Activated CD4-positive, alpha-beta T cell treated with anti-CD3 and anti-CD28 coated beads, Interleukin-2, amount 50 U/mL, for 1 hour (primary cell): ENCODE measurements at places on chromosomes 1 and 21.

- DNase-seq: no peak
These were observed 30.2 kb downstream of the PLA2G4A start for GRCh38 chr1:186858923-186859322.

GRCh38 chr1:21902026-21903012 is 34.8 kb downstream of the HSPG2 start:
- no peak for DNase-seq

DNA sequence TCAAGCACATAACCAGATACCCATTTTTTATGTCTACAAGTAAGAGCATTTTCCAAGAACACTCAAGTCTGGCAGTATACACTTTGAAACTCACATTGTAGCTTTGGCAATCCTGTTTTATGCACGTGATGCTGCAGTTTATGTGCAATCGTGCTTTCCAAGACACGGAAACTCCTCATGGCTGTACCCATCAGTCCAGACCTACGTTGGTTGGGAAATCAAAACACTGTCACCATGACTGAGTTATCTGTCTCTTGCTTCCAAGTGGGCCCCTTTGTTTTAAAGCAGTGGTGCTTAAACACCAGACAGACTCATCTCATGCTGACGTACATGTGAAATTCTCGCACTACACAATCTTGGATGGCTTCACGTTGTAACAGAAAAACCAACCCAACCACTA is 192.8 kb downstream of the LTN1 start:
- no peak for DNase-seq

GRCh38 chr1:232793944-232794343 is 11.3 kb upstream of the MAP10 start:
- no peak for DNase-seq

- no peak for DNase-seq
These were observed 82.6 kb upstream of the PTGFR start for GRCh38 chr1:78408192-78408591.

- no peak for DNase-seq
These were observed 48.4 kb downstream of the HENMT1 start for GRCh38 chr1:108612496-108612895.

DNA sequence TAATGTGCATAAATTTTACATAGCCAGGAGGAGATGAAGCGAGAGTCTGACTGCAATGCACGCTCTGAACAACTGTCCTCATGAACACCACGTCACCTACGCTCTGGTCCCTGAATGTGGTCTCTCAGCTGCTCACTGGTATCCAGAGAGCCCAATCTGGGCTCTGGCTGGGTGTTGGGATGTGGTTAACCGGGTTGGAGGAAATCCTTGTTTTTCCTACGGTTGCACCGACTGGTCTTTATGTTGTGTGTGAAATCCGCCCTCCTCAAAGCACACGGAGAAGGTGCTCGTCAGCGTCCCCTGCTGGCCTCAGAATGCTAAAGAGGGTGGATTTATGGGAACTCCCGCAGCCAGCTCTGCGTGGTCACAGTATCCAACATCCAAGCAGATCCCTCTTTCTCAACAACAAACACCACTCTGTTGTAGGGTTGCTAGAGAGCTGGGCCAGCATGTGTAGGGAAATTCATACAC is 51.8 kb upstream of the FAM89A start:
- peak; percentile 39 for DNase-seq

DNA sequence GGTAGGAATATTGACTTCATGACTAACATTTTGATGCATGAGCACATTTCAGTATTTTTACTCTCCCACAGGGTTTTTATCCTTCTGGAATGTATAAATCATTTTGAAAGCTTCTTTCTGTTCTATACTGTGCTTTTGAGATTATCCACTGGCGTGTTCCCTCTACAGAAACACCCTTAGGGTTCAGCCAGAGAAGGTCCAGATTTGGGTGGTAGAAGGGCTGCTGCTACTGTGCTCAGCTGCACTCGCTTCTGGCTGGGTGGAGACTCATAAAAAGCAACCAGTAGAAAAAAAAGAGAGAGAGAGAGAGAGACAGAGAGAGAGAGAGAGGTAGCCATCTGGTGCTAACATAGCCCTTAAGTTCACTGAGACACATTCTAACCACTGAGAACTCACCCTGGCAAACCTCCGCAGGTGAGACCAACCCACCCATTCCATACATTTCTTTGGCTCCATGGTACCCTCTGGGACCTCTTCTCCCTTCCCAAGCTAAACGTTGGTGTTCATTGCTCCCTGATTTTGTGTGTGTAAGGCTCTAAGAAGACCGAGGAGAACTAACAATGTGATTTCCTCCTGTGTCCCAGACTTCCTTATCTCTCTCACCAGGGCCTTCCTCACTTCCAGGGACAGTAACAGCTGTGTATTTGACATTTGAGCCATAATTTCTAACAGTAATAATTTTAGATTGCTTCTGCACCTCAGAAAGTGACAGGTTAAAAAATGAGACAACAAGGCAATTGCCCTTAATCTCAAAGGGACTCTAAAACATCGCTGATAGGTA is 7.2 kb downstream of the APCS start:
- no peak for DNase-seq

DNA sequence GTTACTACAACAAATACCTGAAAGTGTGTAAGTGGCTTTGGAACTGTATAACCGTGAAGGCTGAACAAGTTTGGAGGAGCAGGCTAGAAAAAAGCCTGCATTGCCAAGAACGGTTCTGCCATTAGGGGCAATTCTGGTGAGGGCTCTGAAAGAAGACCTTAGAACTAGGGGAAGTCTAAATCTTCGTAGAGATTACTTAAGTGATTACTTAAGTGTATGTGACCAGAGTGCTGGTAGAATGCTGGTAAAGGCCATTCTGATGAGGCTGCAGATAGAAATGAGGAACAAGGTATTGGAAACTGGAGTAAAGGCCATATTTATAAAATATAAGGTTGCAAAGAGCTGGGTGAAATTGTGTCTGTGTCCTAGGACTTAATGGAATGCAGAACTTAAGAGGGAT is 158.0 kb downstream of the CLIC6 start:
- no peak for DNase-seq

DNA sequence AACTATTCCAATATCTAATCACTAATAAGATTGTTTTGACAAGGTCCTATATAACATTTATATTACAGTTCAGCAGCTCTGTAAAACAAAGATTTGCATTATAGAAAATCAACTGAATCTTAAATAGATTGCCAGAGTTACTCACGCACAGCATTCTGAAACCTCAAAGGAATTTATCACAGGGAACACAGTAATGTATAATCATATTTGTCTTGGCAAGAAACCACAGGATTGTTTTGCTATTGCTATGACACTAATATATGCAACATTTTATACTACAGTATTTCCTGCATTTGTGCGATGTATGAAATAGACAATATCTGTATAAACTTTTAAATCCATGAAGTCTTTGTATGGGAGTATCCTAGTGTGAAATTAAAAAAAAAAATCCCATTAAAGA is 101.4 kb downstream of the PLPPR5 start:
- no peak for DNase-seq

- DNase-seq: no peak
These were observed at the start of gene PTPN14 for GRCh38 chr1:214551436-214552173. Gene PTPN14, minus strand, starts transcription at chr1:214551602. Its CDS starts 86,799 bp downstream, at chr1:214464803.

GRCh38 chr1:147539122-147539575 is 2.2 kb upstream of the BCL9 start:
- no peak for DNase-seq

DNA sequence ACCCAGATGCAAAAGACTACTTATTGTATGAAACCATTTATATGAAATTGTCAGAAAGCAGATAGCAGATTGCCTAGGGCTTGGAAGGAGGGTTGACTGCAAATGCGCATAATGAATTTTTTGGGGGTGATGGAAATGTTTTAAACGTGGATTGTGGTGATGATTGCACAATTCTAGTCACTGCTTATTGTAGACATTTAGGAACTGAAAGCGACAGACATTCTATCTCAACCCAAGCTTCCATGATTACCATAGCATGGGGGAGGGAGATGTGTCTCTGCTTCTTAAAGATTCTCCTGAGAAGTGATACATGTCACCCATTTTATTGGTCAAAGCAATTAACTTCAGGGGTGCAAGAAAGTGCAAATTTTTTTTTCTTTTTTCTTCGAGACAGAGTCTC is 2.8 kb upstream of the MTF2 start:
- no peak for DNase-seq

DNA sequence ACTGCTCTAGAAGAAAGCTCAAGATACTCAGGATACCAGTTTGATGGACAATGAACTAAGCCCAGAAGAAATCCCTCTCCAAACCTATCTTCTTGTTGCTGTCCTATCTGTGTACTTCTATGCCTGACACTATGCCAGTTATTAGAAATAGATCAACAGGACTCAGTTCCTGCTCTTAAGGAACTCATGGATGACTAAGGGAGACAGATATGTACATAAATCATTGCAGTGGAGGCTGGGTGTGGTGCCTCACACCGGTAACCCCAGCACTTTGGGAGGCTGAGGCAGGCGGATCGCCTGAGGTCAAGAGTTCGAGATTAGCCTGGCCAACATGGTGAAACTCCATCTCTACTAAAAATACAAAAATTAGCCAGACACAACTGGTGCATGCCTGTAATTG is 42.4 kb upstream of the AK4 start:
- DNase-seq: no peak

DNA sequence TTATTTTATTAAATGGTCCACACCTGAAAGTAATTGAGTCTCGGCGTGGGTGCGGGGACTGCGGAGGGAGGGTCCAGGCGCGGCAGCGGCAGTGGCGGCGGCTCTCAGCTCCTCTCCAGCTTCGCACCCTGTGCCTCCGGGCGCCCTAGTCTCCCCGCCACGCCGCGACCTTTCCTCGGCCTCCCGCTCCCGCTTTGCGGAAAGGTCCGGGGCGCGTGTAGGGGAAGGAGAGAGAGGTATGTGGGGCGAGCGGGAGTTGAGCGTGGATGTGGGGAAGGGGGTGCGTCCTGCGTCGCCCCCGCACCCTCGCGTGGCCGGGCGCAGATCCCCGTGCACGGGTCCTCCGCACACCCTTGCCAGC is 13.4 kb upstream of the ALX3 start:
- DNase-seq: no peak

DNA sequence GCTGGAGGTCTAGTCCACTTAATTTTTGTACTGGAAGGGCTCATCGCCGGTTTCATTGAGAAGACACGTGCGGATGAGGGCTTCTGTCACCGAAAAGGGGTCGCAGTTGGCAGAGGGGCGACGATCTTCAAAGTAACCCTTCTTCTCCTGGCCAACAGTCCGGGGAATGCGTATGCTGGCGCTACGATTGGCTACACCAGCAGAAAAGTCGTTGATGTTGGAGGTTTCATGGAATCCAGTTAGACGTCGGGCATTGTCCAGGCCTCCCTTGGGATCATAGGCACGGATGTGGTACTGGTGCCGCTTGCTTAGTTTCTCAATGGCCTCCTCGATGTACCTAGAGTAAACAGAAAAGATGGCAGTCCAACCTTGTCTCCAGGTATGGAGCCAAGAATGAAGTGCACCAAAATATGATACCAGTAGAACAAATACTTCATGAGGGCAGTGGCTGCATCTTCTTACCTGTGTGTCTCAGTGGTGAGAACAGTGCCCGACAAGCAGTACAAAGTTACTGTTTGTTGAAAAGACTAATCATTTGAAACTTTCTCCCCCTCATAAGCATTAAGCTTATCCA is 7.1 kb downstream of the GLUL start:
- no peak for DNase-seq

DNA sequence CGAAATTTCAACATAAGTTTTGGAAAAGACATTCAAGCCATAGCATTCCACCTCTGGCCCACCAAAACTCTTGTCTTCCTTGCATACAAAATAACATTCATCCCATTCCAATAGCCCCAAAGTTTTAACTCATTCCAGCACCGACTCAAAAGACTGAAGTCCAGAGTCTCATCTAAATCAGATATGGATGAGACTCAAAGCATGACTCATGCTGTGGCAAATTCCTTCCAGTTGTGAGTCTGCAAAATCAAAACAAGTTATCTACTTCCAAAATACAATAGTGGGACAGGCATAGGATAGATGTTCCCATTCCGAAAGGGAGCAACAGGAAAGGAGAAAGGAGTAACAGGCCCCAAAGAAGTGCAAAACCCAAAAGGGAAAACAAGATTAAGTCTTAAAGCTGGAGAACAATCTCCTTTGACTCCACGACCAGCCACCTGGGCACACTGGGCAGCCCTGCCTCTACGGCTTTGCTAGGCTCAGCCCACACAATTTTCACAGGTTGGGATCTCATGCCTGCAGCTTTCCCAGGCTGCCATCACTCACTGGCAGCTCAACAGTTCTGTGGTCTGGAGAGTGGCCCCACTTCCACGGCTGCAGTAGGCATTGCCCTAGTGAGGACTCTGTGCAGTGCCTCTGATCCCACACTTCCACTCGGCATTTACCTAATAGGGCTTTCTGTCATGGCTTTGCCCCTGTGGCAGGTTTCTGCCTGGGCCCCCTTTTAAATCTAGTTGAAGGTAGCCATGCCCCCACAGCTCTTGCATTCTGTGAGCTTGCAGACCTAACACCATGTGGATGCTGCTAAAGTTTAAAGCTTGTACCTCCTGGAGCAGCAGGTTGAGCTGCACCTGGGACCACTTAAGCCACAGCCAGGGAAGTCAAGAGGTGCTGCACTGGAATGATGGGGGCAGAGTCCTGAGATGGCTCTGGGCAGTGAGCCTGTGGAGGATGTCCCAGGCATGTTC is 51.0 kb downstream of the RUNX3 start:
- no peak for DNase-seq

DNA sequence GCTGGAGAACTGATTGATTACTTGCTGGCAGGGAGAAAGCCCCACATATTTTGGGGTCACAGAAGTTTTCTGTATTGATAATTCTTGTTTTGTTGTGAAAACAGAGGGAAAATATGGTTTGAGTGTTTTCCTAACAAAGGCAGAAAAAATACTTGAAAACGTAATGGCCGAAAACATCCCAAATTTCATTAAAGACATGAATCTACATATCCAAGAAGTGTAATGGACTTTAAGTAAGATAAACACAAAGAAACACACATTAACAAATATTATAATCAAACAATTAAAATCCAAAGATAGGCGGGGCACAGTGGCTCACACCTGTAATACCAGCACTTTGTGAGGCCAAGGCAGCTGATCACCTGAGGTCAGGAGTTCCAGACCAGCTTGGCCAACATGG is 39.6 kb downstream of the SHCBP1L start:
- no peak for DNase-seq

GRCh38 chr1:100354971-100355394 is 2.7 kb downstream of the CDC14A start:
- DNase-seq: peak; percentile 6

- no peak for DNase-seq
These were observed 190.4 kb downstream of the NRIP1 start for GRCh38 chr21:14874379-14874778.

GRCh38 chr1:209805875-209806760 is at the start of gene IRF6:
Gene IRF6, minus strand, starts transcription at chr1:209806142. Its CDS starts 4,729 bp downstream, at chr1:209801413.
- DNase-seq: peak; percentile 65

- no peak for DNase-seq
These were observed 34.1 kb upstream of the PKN2 start for GRCh38 chr1:88649932-88650331.

DNA sequence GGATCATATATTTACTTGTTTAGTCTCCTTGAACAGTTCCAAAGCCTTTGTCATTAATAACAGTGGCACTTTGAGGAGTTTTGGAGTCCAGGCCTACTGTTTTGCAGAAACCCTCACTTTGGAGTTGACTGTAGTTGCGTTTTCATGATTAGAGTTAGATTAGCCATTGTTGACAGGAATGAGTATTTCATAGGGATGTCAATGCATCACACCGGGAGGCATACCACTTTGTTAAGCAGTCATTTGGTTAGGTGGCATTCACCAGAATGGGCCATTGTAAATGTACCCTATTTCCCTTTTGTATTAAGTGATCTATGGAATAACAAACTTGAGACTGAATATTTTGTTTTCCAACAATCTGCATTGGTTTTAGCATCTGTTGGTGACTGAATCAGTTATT is 11.8 kb downstream of the MRPS6 start:
- DNase-seq: no peak

GRCh38 chr1:60637651-60638050 is 444.7 kb upstream of the NFIA start:
- DNase-seq: no peak
